H1 (cell line): ENCODE measurements at places on chromosomes 3 and 15. TPM values are rescaled to one million over a fixed set of nuclear protein-coding genes. Genes with fewer than 3 reads are reported as not detected.

The CACNA1D gene
- 1.9 and 2.9 TPM in 2 replicates for total RNA-seq

GRCh38 chr15:99502182-99502581 lies 63.6 kb upstream of the MEF2A start:
- H3K36me3 ChIP-seq = no peaks in the 10 kb centered on the region
- DNase-seq = no peak
- H3K27ac ChIP-seq = no peak overlapping the region
- H3K4me1 ChIP-seq = no peaks in the 10 kb centered on the region
- no peak overlapping the region for H3K4me3 ChIP-seq

- no peak overlapping the region for H3K4me3 ChIP-seq
- H3K27me3 ChIP-seq = no peaks in the 10 kb centered on the region
- H3K36me3 ChIP-seq = no peaks in the 10 kb centered on the region
- H3K27ac ChIP-seq = no peak overlapping the region
- no peak for DNase-seq
These were observed 378.9 kb downstream of the PTPRG start for GRCh38 chr3:61940236-61940635.

DNA sequence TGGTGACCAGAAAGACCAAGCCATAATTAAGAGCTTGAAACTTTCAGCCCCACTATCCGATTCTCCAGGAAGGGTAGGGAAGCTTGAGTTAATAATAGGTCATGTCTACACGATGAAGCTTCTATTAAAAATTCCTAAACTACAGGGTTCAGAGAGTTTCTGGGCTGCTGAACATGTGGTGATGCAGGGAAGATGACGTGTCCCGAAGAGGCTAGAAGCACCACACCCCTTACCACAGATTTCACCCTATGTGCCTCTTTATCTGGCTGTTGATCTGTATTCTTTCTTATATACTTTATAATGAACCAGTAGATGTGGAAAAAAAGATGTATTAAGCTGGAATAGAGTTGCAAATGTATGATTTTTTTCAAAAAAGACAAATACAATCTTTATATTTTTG lies 473.4 kb downstream of the NLGN1 start:
- no peaks in the 10 kb centered on the region for H3K27me3 ChIP-seq
- H3K4me3 ChIP-seq = no peak overlapping the region
- no peaks in the 10 kb centered on the region for H3K36me3 ChIP-seq
- peaks cover 2% of the 10 kb centered on the region; the same call in 1 of the 2 replicates for H3K4me1 ChIP-seq

GRCh38 chr3:181796641-181797040 lies 84.9 kb downstream of the SOX2 start:
- H3K36me3 ChIP-seq = no peaks in the 10 kb centered on the region
- DNase-seq = no peak
- H3K4me1 ChIP-seq = no peaks in the 10 kb centered on the region
- no peaks in the 10 kb centered on the region for H3K27me3 ChIP-seq
- H3K27ac ChIP-seq = no peak overlapping the region

GRCh38 chr3:197406266-197406665 lies 107.9 kb upstream of the DLG1 start:
- H3K36me3 ChIP-seq = no peaks in the 10 kb centered on the region
- no peak overlapping the region for H3K4me3 ChIP-seq
- DNase-seq = no peak
- no peak overlapping the region for H3K27ac ChIP-seq
- H3K4me1 ChIP-seq = no peaks in the 10 kb centered on the region; the same call in 1 of the 2 replicates

GRCh38 chr3:149638228-149639092 lies 19.4 kb downstream of the WWTR1 start:
- no peak overlapping the region for H3K4me3 ChIP-seq
- H3K27ac ChIP-seq = no peak overlapping the region
- DNase-seq = no peak
- no peaks in the 10 kb centered on the region for H3K27me3 ChIP-seq
